Mammary epithelial cell (primary cell): ENCODE measurements at places on chromosomes 4 and X. TPM values are rescaled to one million over a fixed set of nuclear protein-coding genes. Genes with fewer than 3 reads are reported as not detected.

The SLC10A4 gene
- total RNA-seq: 0.17 TPM

The PLXNB3 gene
- total RNA-seq: 16.3 and 24.6 TPM in 2 replicates

The SMIM10 gene
- not detected in 2 replicates for total RNA-seq

The P2RY4 gene
- not detected for total RNA-seq

The SHOX gene
- not detected for total RNA-seq

The CXCL13 gene
- total RNA-seq: not detected

The SOX3 gene
- total RNA-seq: not detected in 2 replicates

DNA sequence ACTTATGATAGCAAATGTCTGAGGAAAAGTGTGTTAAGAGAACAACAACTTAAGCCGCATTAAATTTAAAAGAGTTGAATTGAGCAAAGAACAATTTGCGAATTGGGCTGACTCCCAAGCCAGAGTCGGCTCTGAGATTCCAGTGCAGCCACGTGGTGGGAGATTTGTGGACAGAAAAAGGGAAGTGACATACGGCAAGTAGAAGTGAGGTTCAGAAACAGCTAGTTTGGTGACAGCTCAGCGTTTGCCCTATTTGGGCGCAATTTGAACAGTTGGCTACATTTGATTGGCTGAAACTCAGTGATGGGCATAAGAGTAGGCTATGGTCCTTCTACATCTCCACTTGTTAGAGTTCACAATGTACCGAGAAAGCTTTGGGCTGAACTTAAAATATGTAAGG lies 124.0 kb downstream of the PRKX start:
- no peak for DNase-seq

GRCh38 chr4:109383823-109384222 lies 49.8 kb upstream of the SEC24B start:
- DNase-seq: no peak

DNA sequence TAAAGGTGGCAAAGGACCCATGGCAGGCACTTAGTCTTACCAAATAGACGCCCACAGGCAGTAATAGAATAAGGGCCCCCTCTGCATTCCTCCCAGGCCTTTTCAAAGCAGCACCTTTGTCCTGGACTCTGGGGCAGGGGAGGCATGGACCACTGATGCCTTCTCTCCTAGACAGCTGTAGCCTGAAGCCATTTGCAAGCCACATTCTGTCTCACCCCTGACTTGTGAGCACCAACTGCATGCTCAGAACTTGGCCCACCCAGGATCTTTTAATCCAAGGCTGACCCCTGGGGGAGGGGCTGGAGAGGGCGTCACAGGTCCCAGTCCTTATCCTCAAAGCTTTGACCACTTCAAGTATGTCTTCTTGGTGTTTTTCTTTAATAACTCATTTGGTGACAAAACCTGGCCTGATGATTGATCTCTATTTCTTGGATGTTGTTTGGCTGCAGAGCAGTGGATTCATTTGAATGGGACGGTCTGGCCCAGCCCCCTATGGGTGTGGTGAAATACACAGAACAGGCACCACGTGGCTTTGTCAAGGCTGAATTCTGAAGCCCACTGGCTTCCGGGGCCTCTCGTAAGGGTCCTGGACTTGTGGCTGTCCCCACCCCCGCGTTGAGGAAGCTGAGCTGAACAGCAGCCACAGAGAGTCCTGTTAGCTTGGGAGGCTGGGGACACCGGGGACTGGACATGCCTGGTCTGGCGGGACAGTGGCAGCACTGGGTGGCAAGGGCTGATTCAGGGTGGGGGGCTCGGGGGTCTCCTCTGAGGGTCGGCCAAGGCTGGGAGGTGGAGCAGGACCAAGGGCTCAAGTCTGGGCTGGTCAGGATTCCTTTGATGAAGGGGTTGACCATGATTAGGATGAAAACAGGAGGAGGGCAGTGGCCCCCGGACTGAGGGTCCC lies 36.6 kb downstream of the ADRA2C start:
- DNase-seq: no peak

- DNase-seq: no peak
Measured at GRCh38 chrX:526295-527224, 104.0 kb upstream of the SHOX start.

- peak; percentile 13 for DNase-seq
Measured at GRCh38 chrX:149079805-149080406, 425.2 kb downstream of the IDS start.

GRCh38 chr4:119113033-119113655 lies 22.5 kb upstream of the MYOZ2 start:
- DNase-seq: peak; percentile 85

- no peak for DNase-seq
Measured at GRCh38 chrX:71439420-71439819, 73.3 kb downstream of the TAF1 start.

- DNase-seq: no peak
Measured at GRCh38 chrX:72180539-72180938, 1.0 kb upstream of the PIN4 start.

DNA sequence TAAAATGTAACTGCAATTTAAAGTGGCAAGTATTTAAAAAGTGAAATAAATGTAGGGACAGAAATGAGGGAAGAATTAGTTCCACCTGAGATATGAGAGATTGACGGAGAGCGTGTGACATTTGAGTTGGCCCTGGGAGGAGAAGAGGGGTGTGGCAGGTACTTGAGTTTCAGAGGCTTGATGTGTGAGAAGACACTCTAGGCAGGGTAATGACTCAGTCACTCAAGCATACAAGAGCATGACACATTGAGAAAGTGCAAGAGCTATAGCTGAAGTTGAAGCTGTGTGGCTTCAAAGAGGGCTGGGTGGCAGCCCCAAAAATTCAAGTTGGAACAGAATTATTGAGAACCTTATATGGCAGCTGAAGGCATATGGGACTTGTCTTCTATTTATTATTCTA lies 420.5 kb downstream of the SLITRK2 start:
- DNase-seq: no peak

DNA sequence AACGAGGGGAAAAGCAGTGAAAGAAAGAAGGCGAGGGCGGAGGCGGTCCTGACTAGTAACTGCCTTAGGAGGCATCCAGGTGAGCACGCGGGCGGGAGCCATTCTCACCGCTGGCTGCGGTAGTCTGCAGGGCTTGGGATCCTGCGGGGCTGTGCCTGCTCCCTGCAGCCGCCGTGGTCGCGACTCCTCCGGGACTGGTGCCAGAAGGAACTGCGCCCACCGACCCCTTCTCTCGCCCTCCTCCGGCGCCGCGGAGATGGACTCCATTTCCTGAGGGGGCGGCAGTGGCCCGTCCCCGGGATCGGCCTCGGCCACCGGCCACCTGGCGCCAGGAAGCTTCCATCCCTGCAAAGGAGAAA lies 543 bp downstream of the NFXL1 start:
- DNase-seq: peak; percentile 50

- DNase-seq: peak; percentile 55
Measured at GRCh38 chr4:39660045-39660444, 21.4 kb upstream of the SMIM14 start.

DNA sequence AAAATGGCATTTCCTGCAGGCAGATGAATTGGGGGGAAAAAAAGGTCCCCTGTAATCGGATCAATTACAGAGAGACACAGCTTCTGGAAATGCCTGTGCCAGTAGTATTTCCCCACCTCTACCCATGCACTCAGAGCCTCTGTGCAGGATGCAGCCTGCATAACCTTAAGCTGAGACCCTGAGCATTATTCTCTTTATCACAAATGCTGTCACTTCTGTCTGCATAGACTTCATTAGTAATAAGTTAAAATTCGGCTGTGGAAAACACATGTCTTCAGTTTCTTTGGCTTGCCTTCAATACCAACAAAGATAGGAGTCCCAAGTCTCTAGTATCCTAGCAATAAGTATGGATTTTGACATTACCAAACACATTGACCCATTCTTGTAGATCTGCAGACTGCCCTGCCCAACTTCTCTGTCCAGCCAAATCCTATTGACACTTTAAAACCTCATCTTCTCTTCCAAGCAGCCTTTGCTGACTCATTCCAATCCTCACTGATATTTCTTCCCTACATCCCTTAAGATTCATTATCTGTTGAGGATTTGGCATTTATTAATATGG lies 70.8 kb downstream of the LUZP4 start:
- no peak for DNase-seq

DNA sequence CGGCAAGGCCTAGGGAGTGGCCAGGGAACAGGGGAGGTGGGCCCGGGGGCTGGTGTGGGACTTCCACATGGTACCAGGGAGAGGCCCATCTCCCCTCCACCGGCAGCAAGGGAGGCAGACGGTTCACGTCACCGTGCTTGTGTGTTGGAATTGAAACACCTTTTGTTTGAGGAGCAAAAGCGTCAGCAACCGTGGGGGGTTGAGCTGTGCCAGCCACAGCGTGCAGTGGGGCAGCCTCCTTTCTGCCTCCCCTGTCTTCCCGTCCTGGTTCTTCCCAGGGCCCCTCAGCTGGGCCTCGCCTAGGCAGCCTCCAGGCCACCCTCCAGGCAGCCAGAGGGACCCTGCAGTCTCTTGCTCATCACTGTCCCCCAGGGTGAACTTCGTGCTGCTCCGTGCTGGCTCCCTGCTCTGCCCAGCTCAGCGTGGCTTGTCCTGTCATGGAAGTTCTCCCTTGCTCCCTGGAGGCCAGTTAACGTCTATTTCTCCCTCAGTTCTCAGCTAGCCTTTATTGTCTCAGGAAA lies 32.1 kb upstream of the HGFAC start:
- no peak for DNase-seq

- DNase-seq: no peak
Measured at GRCh38 chr4:72442147-72442546, 126.9 kb downstream of the ADAMTS3 start.

DNA sequence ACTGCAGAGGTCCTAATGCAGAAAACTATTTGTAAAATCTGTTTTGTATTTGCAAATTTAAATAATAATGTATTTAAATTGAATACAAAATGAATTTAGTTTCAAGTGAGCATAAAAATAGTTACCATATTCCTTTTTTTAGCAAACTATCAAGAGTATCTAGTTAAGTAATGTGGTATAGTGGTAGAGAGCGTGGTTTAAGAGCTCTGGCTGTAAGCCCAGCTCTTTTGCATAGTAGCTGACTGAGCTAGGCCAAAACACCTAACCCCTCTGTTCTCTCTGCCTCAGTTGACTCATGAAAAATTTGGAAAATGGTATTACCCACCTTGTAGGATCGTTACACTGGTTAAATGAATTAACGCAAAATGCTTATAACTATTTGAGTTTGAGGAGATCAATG lies 18.1 kb upstream of the ADAD1 start:
- DNase-seq: no peak

DNA sequence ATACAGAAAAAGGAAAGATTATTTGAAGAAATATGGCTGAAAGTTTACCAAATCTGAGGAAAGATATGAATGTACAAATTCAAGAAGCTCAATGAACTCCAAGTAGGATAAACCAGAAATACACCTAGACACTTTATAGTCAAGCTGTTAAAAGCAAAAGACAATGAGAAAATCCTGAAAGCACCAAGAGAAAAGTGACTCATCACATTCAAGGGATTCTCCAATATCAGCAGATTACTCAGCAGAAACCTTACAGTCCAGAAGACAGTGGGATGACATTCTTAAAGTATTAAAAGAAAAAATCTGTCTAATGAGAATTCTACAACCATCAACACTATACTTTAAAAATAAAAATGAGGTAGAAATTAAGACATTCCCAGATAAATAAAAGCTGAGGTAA lies 223.8 kb upstream of the ZCCHC13 start:
- peak; percentile 26 for DNase-seq
